T-helper 9 cell (primary cell): ENCODE measurements at places on chromosomes 7 and 10.

DNA sequence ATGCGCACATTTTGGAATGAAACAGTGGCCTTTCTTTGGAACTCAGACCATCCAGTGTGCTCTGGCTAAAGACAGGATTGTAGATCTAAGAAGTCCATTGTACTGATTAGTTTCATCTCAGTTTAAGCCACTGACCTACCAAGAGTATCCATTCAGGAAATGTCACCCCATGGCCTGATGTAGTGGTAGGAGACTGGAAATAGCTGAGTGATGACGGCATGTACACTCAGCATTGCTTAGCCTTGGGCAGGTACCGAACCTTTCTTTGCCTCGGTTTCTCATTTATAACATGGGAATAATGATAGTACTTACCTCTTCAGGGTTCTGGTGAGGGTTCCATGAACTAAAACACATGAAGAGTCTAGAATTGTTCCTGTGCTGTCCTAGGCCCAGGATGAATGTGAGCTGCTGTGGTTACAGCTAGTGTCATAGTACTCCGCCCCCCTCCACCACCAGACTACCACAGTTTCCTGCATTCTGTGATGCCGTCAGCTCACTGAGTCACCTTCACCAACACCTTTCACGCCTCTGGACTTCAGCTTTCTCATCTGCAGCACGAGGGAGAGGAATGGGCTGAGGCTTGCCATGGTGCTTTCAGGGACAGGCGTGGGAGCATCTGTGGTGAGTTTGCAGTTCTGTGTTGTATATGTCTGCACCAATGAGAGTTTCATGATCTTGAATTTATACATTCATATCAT, 484.0 kb upstream of the GALNT17 start:
- peak; percentile 69 for DNase-seq

GRCh38 chr7:89170628-89171027, 375.1 kb upstream of the TEX47 start:
- DNase-seq: no peak

DNA sequence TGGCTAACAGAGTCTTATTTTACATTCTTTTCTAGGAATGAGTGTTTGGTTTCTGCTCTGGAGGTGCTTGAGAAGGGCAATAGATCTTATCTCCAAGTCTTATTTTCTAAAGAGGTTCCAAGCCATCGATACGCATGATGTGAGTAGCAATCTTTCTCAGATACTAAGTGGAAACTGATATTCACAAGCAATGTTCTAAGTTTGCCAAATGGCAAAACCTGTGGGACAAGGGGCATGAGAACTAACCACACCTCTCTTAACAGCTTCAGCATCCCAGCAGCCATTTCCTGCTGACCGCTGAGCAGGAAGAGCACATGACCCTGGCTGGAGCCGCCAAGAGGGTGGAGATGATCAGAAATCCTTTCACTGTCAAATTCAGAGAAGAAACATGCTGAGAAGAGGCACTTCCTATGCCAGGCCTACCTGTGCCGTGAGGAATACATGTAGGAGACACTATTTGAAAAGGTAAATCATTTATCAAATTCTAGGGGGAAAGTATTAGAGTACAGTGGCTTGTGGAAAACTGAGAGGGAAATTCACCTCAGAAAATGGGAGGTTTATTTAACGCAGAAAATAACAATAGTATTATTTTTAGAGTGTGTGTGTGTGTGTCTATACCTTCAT, 35.2 kb downstream of the CCDC71L start:
- no peak for DNase-seq

- DNase-seq: no peak
Measured at GRCh38 chr10:17232276-17232960, 4.4 kb downstream of the VIM start.

DNA sequence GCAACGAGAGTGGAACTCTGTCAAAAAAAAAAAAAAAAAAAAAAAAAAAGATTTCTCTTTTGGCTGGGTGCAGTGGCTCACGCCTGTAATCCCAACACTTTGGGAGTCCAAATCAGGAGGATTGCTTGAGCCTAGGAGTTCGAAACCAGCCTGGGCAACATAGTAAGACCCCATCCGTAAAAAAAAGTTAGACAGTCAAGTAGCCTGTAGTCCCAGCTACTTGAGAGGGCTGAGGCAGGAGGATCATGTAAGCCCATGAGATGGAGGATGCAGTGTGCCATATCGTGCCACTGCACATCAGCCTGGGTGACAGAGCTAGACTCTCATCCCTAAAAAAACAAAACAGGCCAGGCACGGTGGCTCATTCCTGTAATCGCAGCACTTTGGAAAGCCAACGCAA, 25.2 kb downstream of the PDLIM1 start:
- no peak for DNase-seq

GRCh38 chr7:109763611-109764010, 1193.9 kb downstream of the DNAJB9 start:
- no peak for DNase-seq

GRCh38 chr7:33831389-33832141, 73.8 kb upstream of the BMPER start:
- DNase-seq: no peak
